Suppressor macrophage treated with lipopolysaccharide for 4 hours (primary cell): ENCODE measurements at places on chromosomes 6 and 20.

- no peak for DNase-seq
Observed at GRCh38 chr6:136761227-136761922, 30.9 kb downstream of the MAP3K5 start.

GRCh38 chr6:107546691-107547450, 57.0 kb downstream of the SOBP start:
- DNase-seq: no peak

GRCh38 chr20:9441948-9442347, 72.4 kb upstream of the LAMP5 start:
- DNase-seq: no peak

DNA sequence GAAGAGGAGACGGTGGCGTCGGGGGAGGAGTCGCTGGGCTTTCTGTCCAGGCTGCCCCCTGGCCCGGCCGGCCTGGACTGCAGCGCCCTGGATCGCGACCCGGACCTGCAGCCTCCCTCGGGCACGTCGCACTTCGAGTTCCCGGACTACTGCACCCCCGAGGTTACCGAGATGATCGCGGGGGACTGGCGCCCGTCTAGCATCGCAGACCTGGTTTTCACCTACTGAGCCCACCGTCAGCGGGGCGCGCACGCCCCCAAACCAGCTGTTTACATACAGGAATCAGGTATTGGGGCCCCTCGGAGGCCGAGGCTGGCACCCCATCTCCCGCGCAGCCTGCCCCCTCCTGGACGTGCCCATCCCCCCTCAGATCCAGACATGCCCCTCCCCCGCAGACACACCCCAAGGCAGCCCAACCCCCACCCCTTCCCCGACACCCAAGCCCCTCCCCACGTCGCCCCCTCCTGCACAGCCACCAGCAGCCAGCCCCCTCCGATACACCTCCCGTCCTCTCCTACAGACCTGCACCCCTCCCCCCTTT, 1.4 kb downstream of the SOX12 start:
- no peak for DNase-seq

GRCh38 chr20:24935766-24936525, 13.1 kb upstream of the CST7 start:
- DNase-seq: peak; percentile 43

GRCh38 chr6:6826095-6826901, 237.8 kb downstream of the LY86 start:
- DNase-seq: peak; percentile 82

DNA sequence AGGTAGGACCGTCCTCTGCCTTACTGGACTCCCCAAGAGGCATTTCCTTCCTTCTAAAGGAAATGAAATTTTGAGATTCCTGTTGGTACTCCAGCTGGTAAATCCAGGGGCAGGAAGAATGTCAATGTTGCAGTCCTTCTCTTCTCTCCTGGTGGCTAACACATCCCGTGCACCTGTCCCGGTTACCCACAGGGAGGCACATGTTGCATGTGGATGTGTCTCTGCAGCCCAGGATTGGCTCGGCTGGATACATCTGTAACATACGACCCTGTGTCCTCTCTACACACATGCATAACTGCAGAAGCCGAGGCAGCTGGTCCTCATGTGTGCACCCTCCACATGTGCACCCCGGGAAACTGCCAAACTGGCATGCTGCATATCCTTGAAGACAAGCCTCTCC, 1.3 kb upstream of the LRFN2 start:
- no peak for DNase-seq

DNA sequence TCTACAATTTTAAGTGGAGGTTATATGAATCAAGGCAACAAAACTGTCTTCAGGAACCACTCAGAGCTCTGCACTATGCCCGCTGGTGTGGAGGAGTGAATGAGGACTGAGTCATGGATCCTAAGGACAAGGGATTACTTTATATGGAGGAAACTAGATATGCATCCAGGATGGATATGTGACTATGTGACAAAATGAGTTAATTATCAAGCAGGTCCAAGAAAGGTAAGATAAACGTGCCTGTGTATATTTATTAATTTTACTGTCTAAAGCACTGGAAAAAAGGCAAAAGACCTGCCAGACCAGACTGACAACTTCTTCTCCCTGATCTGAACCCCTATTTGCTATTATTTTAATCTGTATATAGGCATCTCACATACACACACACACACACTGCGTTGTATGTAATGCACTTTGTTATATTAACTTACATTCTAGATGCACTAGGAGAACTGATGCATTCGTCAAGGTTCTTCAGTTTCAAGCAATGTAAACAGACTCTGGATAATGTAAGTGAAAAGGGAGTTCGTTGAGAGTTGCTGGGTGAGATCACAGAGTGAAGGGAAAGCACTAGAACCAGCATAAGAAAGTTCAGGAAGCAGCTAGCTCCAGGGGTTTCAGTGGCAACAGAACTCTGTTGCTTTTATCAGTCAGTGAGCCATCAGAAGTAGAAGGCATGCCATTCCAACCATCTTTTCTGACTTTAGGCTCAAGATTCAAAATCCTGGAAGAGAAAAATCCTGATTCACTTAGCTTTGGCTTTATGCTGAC, 26.4 kb upstream of the ADGRG6 start:
- DNase-seq: no peak

GRCh38 chr20:9966966-9967365, 67.8 kb upstream of the ANKEF1 start:
- no peak for DNase-seq

DNA sequence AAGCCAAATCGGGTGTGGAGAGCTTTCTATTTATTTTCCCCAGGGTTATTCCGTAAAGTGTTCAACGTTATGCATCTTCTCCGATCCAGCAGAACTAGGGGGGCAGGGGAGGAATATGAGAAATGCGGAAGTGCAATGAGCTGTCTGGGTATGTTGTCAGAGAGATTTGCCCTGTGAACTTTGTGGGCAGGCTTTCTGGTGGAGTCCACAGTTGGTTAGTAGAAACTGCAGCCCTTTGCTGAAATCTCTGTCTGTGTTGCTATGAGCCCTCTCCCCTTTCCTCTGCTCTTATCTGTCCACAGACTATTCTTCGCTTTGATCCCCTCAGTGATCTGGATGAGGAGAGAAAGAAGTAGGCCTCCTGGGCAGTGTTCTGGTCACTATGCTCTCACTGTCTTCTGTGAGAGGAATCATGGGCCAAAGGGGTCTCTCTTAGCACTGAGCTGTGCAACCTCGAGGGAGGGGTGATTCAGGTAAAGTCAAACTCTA, 158.9 kb upstream of the FUT9 start:
- no peak for DNase-seq

GRCh38 chr6:162184465-162184864, 543.1 kb downstream of the PRKN start:
- peak; percentile 55 for DNase-seq

DNA sequence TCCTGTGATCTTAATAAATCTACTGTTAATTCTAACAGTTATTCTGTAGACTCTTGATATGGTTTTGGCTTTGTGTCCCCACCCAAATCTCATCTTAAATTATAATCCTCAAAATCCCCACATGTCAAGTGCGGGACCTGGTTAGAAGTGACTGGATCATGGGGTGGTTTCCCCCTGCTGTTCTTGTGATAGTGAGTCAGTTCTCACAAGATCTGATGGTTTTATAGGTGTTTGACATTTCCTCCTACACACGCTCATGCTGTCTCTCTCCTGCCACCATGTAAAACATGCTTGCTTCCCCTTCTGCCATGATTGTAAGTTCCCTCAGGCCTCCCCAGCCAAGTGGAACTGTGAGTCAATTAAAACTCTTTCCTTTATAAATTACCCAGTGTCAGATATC, 10.5 kb upstream of the EPB41L2 start:
- no peak for DNase-seq

- no peak for DNase-seq
Observed at GRCh38 chr20:61990484-61990883, 75.2 kb downstream of the TAF4 start.

DNA sequence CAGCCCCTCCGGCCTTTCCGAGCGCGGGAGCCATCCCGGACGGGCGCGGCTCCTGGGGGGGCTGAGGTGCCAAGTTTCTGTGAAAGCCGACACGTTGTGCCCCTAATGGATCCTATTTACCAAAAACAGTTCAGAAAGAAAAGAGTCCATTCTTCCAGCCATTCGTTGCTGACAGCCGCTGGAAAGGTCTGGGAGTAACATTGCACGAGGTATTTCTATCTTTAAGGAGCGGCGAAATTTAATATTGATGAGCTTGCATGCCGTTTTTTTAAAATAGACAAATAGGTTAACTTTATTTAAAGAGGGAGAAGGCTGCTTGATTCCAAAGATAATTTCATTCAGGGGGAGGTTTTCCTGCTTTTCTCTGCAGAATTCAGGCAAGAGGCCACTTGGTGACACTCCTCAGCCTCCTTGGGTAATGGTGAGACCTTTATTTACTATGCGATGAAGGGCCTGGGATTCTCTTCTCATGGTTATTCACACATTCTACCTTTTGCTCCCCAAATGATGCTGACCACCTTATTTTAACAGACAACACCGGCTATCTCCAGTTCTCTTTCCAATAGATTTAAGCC, 988 bp downstream of the TIAM2 start:
- no peak for DNase-seq

- DNase-seq: peak; percentile 75
Observed at GRCh38 chr20:43955062-43955749, 40.6 kb downstream of the TOX2 start.
